Fibroblast of skin of right biceps (primary cell): ENCODE measurements at places on chromosomes 1 and 21.

DNA sequence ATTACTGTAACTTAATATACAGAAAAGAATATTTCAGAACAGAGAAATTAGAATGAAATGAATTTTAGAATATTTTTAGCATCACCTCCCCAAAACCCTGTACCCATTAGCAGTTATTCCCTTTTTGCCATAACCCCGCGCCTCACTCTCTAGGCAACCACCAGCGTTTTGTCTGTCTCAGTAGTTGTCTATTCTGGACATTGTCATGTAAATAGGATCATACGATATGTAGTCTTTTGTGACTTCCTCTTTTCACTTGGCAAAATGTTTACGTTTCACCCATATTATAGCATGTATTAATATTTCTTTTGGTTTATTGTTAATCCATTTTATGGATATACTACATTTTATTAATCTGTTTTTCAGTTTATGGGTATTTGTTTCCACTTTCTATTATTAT is 24.9 kb downstream of the SOAT1 start:
- no peak for DNase-seq

- no peak for DNase-seq
These were observed 256.5 kb downstream of the TTLL7 start for GRCh38 chr1:83742446-83742845.

DNA sequence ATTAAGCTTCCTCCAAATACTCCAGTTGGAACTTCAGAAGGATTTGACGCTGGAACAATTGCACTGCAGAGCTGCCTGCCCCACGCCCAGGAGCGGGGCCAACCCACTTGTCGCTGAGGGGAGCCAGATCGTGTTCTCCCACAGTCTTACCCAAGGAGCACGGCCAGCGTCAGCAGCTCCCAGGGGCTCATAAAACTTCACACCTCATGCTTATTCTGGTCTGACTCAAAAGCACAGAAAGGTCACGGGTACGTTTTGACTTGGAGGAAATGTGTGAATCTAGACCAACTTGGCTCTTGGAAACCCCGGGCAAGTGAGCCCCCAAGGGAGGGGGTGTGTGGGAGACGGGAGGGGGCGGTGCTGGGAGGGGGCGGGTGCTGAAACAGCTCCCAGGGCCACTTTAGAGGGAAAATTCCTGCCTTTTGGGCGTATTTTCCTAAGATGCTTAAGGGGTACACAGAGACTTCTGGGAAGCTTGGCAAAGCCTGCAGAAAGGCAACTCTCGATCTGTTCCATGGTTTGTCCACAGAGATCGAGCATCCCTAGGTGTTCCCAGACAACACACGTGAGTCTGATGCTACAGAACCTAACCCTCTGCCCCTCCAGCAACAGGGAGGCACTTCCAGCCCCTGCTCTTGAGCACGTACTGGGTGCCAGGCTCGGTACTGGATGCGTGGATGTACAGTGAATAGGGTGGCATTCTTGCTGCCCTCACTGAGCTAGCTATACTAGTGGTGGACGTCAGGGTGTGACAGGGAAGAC is 98.9 kb downstream of the DHRS3 start:
- DNase-seq: peak; percentile 44

- peak; percentile 35 for DNase-seq
These were observed 513 bp downstream of the PBX1 start for GRCh38 chr1:164559342-164560051.

GRCh38 chr1:181618559-181618958 is 135.2 kb downstream of the CACNA1E start:
- DNase-seq: no peak

DNA sequence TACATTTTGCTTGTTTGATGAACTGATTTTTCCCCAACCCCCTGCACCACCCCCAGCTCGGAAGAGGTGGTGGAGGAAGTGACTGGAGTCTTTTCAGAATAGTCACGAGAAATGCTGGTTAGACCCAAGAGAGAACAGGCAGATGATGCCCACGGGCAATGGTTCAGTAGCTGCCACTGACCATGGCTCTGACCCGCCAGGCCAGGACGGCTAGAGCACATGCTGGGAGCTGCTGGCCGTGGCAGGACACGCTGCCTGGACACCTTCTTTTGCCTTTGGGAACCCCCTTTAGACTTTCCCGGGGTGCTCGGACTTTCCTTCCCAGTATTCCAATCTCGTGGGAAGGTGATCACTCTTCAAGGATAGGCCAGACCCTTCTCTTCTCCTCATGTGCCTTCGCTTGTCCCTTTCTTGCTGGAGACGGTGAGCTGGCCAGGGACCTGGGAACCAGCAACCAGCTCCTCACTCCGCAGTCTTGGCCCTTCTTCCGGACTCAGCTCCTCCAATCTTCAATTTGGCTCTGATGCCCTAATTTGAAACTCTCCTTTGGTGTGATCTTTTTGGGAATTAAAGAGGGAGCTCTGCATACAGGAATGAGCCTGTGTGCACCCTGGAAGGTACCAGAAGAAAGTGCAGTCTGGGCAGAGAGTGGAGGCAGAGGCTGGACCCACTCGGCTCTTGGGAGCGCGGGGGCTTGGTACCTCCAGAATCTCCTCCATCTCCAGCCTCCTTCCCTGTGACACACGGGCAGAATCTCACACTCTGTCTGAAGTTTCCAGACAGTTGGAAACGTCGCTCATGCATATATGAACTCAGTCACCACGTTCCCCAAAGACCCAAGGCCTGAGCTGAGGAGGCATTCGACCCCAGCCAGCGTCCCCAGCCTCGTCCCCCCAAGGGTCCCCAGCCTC is 4.0 kb upstream of the PDE9A start:
- DNase-seq: no peak

DNA sequence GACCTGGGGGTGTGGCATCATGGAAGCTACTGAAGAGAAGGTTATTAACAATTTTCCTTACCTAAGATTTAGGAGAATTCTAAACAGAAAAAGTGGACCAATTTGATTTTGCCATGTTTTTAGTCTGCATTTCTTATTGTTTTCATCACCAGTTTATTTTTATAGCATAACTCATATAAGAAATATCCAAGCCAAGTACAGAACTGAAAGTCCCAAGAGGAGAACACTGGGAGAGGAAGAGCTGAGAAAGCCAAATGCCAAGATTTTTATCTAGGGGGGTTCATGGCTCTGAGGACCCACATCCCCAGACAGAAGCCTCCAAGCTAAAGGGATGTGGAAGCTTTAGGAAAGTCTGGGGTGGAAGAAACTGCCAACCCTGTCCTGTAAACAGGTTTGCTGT is 109.4 kb upstream of the DUSP10 start:
- DNase-seq: no peak

DNA sequence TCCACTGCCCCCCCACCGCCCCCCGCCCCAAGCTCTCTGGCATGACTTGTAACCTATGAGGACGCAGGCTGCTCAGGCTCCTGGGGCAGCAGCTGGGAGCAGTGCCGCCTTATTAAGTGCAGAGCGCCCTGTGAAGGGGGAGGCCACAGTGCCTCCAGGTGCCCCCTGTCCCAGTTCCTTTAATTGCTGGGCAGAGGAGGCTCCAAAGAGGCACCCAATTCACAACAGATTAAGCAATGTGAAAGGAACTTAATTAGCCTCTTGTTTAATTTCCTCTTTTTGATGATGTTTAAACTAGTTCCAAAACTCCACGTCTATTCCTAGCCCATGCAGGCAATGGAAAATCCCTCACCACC is 3.0 kb downstream of the RXFP4 start:
- DNase-seq: no peak

DNA sequence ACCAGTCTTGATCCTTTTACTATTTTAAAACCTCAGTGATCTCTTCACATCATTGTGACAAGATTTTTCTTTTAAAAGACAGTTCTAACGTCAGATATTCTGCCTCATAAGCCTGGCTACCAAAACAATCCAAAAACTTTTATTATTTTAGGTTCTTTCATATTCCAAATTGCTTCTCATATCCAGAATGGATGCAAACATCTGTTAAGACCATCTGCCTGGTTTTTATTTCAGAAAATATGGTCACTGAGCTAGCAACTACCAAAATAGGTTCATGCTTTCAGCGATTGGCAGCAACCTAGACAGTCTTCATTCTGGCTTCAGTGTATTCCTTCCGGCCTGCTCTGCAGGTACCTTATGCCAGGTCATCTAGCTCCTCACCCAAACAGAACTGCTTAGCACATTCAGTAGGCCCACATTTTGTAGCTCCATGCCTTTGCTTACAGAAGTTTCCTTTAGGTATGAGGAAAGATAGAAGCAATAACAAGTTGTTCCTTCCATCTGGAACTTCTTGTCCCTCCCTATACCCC is 59.0 kb upstream of the CACYBP start:
- no peak for DNase-seq

DNA sequence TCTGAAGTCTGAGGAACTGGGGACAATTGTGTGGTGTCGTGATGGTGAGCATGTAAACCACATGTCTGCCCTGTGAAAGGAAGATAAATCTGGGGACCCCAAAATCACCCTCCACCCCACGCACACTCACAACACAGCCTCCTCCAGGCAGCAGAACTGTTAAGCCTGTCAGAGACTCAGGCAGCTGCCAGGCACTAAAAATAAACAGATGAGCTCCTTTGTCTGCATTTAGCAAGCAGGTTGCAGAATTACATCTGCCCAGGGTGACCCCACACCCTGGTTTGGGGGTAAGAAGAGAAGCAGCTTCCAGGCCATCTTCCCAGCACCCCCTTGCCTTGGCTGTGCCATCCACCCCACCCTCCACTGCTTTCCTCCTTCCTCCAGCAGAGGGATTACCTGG is 119.1 kb upstream of the RUNX3 start:
- DNase-seq: no peak

DNA sequence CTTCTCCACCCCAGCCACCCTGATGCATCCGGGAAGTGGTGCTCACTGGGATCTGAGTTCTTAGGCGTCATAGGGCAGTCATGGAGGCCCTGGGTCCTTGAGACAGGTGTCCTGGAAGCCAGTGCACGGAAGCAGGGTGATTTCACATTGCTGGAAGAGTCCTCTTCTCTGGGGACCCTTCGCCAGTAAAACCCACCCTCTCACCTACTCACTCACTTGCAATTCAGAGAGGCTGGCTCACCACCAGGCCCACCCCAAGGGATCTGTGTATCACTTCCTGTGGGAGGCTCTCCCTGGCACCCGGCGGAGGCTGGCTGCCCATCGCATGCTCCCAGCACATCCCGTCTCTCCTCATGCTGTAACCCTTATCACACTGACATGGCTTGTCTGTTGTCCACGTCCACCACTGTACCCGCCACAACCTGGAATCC is 40.2 kb upstream of the EPS8L3 start:
- peak; percentile 36 for DNase-seq

- peak; percentile 92 for DNase-seq
These were observed 62.9 kb downstream of the TRABD2B start for GRCh38 chr1:47934243-47934805.

DNA sequence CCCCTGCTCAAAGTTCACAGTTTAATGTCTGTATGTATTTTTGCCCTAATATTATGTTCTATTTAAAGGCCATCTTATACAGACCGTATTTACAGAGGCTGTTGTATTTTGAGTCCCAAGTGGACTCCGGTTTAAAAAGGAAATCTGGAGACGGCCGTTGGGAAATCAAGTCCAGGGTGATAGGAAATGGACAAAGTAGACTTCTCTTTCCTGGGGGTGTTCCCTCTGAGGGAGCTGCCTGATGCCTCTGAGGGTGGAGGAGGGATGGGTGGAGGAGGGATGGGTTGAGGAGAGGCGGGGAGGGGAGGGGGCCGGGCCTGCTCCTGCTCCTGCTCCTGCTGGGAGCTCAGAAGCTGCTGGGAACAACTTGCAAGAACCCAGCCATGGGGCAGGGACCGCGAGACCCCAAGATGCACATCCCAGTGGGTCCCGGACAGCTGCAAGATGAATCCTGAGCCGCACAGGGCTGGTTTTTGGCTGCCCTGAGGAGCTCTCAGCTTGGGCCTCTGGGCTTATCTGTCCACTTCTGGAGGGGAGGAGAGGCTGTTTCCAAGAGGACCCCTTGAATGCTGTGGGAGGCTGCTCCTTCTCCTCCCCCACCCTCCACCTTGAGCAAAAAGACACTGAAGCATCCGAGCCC is 12.0 kb upstream of the ACTL8 start:
- DNase-seq: no peak

GRCh38 chr21:41315726-41316125 is 875 bp upstream of the FAM3B start:
- no peak for DNase-seq

- peak; percentile 92 for DNase-seq
These were observed 143.8 kb downstream of the TNFSF18 start for GRCh38 chr1:172906778-172907592.

- no peak for DNase-seq
These were observed 47.0 kb downstream of the EXO1 start for GRCh38 chr1:241895013-241895412.

- DNase-seq: no peak
These were observed 621.2 kb upstream of the PRMT6 start for GRCh38 chr1:106435269-106435668.

GRCh38 chr21:36524477-36524876 is 44.6 kb upstream of the CLDN14 start:
- no peak for DNase-seq

DNA sequence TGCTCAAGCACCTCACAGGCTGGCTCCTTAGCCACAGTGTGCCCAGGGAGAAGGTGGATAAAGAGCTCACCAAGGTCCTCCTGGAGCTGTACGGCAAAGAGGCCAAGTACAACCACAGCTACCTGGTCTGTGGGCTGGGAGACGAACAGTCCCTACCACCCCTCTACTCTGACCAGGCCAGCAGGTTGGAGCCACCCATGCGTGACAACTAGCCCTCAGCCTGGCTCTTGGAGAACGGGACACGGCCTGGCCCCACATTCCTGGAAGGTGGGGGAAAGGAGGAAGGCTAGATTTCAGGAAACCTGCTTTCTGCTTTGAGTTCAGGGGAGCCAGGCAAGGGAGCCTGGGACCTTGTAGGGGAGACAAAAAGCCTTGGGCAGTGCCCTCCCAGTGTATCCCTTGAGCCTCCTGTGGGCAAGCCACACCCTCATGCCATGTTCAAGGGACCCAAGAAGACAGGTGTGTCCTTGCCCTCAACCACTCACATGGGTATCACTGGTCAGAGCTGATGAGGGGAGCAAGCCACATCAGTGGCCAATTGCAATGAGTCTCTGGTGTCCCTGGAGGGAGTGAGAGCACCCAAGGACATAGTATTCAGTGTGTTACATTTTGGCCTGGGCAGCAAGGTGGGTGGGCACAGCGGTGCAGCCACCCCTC is 27.6 kb downstream of the LUZP1 start:
- DNase-seq: no peak

DNA sequence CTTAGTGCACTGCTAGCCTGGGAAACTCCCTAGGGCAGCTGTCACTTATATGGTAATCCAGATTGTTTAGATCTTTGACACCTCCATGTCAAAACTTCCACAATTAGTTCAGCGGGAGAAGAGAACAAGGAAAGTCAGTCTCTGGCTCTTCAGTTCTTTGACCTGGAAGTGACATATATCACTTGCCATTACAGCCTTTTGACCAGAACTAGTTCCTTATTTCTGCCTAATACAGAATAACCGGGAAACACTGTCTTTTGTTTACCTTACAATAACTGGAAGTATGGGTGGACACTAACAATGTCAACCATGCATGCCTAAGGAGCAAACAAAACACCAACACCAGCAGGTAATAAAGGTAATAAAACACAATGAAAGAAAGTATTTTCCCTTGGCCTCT is 68.3 kb downstream of the C4BPA start:
- no peak for DNase-seq

DNA sequence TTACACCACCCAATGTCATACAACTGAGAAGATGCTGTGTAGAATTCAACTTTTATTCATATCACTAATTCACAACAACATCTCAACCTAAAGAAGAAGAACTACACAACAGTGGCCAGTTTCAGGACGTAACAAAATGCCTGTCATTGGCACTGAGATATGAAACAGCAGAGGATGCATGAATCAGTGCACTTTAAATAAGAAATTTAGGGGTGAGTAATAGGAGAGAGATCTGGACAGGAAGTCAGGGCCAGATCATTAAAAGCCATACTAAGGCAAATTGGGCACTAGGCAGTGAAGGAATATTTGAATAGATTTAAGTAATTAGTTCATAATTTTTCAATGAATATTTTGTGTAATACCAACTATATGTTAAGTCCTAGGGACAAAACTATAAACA is 510.5 kb downstream of the PLPP3 start:
- peak; percentile 71 for DNase-seq
